Thoracic aorta (tissue), 2 donors: ENCODE measurements at places on chromosomes 16 and 17. TPM values are rescaled to one million over a fixed set of nuclear protein-coding genes. Genes with fewer than 3 reads are reported as not detected.

GRCh38 chr16:87854907-87855683 is 14.2 kb downstream of the SLC7A5 start:
- DNase-seq = no peak

GRCh38 chr16:1539720-1540555 is 6.5 kb downstream of the TMEM204 start:
- no peak for DNase-seq

MARCHF10 gene
- not detected for total RNA-seq

PERCC1 gene
- not detected for total RNA-seq
